Stimulated activated CD8-positive, alpha-beta memory T cell treated with anti-CD3 and anti-CD28 coated beads, Interleukin-7, amount 100 ng/mL, for 1 hour (primary cell): ENCODE measurements at places on chromosomes 5 and 9.

- no peak for DNase-seq
These were observed 336.7 kb downstream of the CCDC171 start for GRCh38 chr9:15889555-15889954.

- DNase-seq, result no peak
These were observed 15.1 kb upstream of the TNFAIP8 start for GRCh38 chr5:119340597-119341218.

GRCh38 chr9:110148891-110149290 lies 59.1 kb downstream of the C9orf152 start:
- DNase-seq, result no peak

- no peak for DNase-seq
These were observed 4.1 kb downstream of the QSOX2 start for GRCh38 chr9:136241542-136241941.

GRCh38 chr5:179124853-179125788 lies 64.9 kb downstream of the ZNF354C start:
- DNase-seq, result no peak

- no peak for DNase-seq
These were observed 27.0 kb upstream of the COL15A1 start for GRCh38 chr9:98916660-98917059.

- no peak for DNase-seq
These were observed 71.5 kb downstream of the ARHGAP26 start for GRCh38 chr5:142841511-142842265.

GRCh38 chr9:76521244-76521681 lies 62.3 kb downstream of the GCNT1 start:
- DNase-seq, result no peak

GRCh38 chr5:60209146-60209840 lies 315.8 kb upstream of the PDE4D start:
- no peak for DNase-seq

- DNase-seq, result no peak
These were observed 203.7 kb upstream of the SLC24A2 start for GRCh38 chr9:19992556-19992955.

DNA sequence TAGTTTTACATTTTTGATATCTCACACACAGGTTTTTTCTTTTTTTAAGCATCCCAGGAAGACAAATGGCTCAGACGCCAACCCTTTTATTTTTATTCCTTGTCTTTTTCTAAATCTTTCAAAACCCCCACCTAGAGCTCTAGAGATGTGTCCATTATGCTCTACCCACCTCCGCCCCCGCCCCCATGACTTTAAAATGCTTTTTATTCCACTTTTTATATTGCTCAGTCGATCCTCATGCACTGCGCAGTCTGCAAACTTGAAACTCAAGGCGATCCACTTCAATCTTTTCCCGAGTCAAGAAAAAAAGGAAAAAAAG lies 411 bp upstream of the MAT2B start:
- DNase-seq, result no peak

- DNase-seq, result no peak
These were observed 110.7 kb upstream of the SAP30L start for GRCh38 chr5:154335065-154335448.

GRCh38 chr5:10673407-10673806 lies 87.6 kb downstream of the DAP start:
- no peak for DNase-seq

DNA sequence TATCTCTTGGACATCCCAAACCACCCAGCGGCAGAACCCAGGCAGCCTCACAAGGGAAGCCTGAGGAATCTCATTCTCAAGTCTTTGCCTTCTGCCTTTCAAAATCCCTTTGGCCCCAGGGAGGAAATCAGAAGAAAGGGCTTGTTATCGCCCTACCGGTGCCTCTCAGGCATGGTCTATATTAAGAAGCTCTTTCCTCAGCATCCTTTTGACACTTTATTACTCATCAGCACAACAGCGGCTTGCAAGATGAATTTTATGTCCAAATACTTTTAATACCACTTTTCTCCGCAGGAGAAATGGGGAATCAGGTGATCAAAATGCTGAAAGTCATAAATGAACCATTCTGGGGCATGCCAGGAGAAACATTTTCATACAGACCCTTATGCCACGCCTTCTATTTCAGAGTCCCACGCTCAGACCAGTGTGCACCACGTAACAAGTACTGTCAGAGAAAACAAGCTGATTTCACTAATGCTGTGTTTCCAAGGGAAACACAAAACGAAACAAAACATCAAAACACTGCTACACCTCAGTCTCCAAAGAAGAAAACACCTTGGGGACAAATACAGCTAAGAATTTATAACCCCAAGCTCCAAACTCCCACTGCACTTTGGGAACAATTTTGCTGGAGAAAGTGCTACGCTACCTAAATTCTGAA lies 30.0 kb downstream of the RAPGEF1 start:
- no peak for DNase-seq

DNA sequence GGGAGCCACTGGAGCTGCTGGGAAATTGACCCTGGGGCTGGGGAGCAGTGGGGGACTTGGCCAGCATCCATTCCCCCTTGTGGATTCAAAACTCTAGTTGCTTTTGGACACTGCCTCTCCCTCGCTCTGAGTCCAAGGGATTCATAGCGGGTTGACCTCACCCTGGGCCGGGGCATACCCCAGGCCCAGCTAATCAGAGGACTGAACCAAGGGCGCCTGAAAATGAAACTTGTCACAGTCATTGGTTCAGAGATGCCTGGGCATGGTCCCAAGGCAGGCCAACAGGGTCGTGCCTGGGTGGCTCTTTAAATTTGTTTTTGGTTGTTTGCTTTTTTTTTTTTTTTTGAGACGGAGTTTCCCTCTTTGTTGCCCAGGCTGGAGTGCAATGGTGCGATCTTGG lies 22.6 kb downstream of the STK10 start:
- DNase-seq, result no peak

- DNase-seq, result no peak
These were observed 12.8 kb downstream of the OLFM1 start for GRCh38 chr9:135100241-135100681.

- no peak for DNase-seq
These were observed 51.8 kb downstream of the ANKRD33B start for GRCh38 chr5:10615693-10616092.

DNA sequence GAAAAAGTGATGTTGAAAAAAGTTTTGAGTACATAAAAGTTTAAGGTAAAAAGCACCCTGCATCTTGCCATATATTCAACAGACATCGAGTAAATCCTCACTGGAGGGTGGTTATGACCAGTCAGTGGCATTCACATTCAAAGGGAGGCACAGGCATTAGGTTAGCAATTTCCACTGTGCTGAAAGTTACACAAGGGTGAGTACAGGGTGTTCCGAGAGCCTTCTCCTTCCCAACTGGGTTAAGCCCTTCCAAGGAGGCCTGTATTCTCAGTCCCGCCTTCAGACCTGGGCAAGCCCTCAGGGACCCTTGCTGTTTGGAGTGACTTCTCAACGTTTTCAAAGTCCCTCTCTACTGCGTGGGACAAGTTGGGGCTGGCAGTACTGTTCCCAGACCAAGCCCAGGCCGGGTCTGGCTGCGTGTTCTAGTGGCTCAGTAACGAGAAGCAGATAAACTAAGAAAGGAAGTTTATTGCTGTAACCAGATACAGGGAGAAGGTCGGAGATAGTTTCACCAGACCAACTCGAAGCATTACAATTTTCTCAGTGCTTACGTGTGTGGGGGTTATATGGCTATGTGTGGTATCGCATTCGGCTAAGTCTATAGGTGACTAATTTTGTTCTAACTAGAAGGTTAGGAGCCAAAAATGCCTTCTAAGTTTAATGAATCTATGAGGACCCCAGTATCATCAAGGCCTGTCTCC lies 13.0 kb upstream of the SETX start:
- DNase-seq, result no peak

DNA sequence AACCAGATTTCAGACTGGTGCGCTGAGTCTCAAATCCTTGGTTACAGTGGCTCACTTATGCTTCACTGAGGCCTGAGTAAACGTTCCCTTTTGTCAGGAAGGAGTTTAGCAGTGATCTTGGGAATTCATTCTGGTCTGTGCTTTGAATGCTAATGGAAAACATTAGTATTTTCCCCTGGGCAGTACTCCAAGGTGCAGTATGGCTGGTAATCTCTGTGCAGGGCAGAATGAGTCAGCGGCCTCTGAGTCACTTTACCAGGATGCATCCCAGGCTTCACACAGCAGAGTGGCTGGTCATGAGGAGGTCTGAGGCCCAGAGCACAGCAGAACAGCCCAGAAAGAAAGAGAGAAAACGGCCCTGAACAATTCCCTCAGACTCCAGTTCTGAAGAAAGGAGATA lies 54.0 kb downstream of the PCA3 start:
- no peak for DNase-seq

GRCh38 chr9:132541051-132541450 lies 41.4 kb upstream of the BARHL1 start:
- no peak for DNase-seq

DNA sequence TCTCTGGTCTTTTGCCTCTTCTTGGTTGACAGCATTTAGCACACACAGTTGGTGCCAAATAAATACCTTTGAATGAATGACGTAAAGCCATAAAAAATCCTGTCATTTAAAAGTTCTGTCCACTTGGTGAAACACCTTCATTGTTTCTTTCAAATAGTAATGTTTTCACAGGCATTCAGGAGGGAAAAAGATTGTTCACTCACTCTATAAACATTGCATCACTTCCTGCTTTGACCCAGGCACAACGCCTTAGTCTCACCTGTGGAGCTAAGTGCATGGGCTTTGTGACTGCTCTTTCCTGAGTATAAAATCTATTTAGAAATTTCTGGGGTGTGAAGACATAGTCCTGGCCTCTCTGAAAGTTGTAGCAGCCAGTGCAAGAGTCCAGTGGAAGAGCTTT lies 88.9 kb upstream of the CXCL14 start:
- DNase-seq, result no peak

DNA sequence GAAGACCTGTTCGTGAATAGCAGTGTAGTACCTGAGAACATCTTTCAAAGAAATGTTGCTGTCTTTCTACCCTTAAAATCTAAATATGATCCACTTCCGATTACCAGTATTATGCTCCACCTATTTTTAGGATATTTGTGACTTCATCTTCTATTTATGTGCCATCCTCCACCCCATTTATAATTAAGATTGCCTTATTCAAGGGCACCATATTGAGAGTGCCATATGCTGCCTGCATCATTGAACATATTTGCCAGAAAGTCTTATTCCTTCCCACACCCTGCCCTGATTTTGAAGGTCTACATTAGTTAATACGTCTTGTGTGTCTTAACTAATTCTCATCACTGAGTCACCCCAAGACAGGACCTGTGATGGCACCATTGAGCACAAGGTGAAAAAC lies 1076.7 kb downstream of the CDH12 start:
- no peak for DNase-seq

GRCh38 chr9:87199278-87199677 lies 252.0 kb upstream of the GAS1 start:
- DNase-seq, result no peak

- DNase-seq, result no peak
These were observed 72.0 kb downstream of the ZFAND5 start for GRCh38 chr9:72292874-72293607.

DNA sequence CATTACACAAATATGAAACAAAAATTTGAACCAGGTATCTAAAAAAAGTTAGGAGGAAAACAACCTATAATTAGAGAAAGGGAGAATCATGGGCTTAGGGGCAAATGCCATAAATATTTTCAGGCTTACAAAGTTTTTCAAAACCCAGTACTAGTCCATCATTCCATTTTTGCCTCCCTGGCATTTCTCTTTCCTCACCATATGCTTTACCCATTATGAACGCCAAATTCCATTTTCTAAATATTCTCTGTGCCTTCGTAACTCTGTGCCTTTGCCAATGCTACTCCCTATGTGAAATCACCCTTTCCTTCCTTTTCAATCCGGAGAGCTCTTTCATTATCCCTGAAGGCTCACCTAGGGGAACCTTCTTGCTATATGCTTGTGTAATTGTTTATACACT lies 434.1 kb downstream of the ZSWIM6 start:
- no peak for DNase-seq

DNA sequence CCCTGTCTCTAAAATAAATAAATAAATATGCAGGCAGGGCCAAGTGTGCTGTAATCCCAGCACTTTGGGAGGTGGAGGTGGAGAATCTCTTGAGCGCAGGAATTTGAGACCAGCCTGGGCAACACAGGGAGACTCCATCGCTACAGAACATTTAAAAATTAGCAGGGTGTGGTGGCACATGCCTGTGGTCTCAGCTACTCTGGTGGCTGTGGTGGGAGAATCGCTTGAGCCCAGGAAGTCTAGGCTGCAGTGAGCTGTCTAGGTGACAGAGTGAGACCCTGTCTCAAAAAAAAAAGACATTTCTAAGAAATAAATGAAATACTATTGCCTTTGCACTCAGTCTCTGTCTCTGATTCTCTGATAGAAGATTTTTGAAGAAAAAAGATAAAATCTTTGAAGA lies 1.2 kb upstream of the PCDHGA10 start:
- no peak for DNase-seq

GRCh38 chr5:157265714-157266285 lies at the start of gene CYFIP2:
Gene CYFIP2 (plus strand): TSS chr5:157266123. CDS start chr5:157285362, 19,239 bp downstream.
- peak; percentile 74 for DNase-seq

GRCh38 chr5:75236322-75237316 lies at the start of gene ANKRD31:
Gene ANKRD31 (minus strand): TSS chr5:75236878. CDS start chr5:75236686, 192 bp downstream.
- DNase-seq, result peak; percentile 83

GRCh38 chr9:20844916-20845315 lies 160.9 kb downstream of the FOCAD start:
- no peak for DNase-seq

- DNase-seq, result no peak
These were observed 216.2 kb downstream of the SLIT3 start for GRCh38 chr5:169084775-169085174.

DNA sequence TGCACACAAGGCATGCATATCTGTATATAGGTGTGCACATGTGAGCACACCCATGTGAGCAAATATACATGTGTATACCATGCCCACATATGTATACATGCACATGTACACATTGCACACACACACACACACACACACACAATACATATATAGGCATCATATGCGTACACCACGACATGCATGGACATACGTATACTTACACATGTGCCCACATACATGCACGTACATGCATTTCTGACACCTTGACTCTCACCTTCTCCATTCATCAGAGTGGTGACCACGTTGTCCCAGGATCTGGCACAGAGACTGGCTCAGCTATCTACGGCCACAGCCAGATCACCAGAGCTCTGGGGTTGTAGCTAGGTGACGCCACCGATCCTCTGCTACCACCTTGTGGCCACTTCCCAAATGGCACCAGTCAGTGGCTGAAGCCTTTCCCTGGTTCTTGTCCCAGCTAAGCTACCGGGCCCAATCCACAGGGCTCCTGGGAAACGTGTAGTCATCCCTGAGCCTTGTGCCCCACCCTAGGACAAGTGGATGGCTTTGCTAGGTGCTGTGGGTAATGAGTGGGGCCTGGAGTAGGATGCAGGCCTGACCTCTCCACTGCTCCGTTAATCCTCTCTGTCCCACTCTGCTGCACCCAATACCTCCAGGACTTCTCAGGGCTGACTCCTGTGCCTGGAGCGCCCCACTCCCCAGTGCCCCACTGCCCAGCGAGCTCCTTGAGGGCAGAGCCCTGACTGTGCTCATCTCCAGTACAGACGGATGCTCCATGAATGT lies 194.4 kb downstream of the RGS3 start:
- peak; percentile 60 for DNase-seq

DNA sequence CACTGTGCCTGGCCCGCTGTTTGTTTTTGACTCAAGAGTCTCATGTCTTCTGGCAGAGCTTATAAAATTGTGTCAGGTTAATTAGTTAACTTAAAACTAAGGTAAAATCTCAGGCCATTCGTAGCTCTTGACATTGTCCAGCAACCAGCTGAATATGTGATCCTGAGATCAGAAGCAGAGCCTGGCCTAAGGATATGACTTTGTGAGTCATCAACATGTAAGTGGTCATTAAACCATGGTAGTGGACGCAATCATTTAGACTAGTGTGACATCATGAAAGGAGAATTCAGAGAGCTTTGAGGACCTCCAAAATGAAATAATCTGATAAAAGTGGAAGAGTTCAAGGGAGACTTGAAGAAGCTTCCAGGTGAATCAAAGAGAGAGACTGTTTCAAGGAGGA lies 23.3 kb downstream of the SPZ1 start:
- DNase-seq, result no peak
